ENCODE measurements at places on chromosomes 1 and 21.

GRCh38 chr1:237705462-237705861 lies 185.3 kb downstream of the ZP4 start:
- DNase-seq, result no peak

DNA sequence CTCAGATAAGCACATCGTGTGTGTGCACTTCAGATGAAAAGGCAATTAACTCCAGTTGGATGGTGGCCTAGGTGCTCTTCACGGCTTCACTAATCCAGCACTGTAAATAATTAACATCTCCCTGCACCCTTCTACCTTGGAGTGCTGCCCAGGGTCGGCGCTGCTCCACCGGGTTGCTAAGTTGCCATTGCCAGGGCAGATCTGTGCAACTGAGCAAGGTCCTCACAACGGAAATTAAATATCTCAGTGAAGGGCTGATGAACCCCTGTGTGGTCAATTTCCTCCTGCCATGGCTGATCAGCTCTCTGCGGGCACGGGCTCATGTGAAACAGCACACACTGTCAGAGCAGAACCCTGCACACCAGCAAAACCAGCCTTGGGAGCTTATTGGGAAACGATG lies 63.2 kb downstream of the SYDE2 start:
- no peak for DNase-seq

GRCh38 chr21:22374218-22374969 lies 1376.2 kb downstream of the NCAM2 start:
- no peak for DNase-seq

GRCh38 chr1:43274804-43275180 lies 5.0 kb downstream of the TMEM125 start:
- no peak for DNase-seq

DNA sequence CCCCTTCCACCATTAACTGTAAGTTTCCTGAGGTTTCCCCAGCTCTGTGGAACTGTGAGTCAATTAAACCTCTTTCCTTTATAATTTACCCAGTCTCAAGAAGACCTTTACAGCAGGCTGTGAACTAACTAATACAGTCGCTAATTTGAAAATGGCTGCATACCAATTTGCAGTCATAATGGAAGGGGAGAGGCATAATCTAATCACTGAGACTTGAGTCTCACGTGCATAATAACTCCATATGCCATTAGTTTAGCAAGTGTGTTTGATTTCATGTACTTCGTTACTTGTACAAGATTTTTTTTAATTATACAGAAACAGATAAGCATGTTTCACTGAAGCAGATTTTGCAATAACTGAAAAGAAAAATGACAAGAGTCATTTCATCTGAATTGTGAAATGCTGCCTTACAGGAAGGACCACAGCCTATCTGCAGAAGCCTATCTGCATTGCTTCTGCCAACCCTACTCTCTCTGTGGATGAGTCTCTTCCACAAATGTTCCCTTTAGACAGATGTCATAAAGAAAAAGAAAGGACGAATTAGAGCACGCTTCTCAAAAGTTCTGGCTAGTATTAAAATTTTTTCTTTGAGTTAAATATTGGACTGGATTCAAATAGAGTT lies 99.1 kb downstream of the PTGER3 start:
- DNase-seq, result no peak
